Vagina (tissue), 2 donors: ENCODE measurements at places on chromosomes 11 and 22.

DNA sequence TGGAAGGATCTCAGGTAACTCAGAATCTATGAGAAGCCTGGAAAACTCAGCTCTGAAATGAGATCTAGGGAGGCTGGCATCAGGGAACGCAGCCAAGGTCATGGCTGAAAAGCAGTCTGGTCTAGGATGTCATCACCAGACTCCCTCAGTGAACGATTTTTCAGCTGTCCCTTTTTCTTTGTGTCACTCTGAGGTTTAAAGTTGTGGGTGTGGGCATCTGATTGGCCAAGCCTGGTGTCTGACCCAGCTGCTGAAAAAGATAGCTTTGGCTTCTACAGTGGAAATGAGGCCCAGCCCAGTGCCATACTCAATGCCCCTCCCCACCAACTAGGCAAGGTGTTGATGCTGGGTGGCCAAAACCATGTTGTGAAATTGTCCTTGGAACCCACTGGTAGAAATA, 14.5 kb downstream of the RPS3 start:
- no peaks in the 10 kb centered on the region for H3K27me3 ChIP-seq
- H3K4me3 ChIP-seq = no peak overlapping the region
- no peak overlapping the region for H3K27ac ChIP-seq
- H3K4me1 ChIP-seq = no peaks in the 10 kb centered on the region

DNA sequence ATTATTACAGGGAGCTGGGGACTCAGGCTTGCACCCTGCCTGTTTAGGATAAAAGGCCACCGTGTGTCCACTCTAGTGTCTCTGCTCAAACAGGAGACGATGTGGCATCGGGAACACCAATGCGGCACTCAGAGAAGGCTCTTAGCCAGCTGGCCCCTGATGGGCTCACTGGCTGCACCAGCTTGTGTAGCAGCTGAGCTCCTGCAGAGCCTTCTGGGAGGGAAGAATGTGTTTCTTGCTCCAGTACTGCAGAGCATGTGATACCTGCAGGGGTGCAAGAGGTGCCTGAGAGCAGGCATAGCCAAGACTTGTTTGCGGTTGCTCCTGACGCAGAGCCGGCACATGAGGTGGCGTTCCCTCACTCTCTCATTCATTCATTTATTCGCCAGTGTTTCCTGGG, 44.4 kb upstream of the KCNQ1OT1 start:
- no peak overlapping the region for H3K4me3 ChIP-seq
- H3K27me3 ChIP-seq = no peaks in the 10 kb centered on the region
- no peak overlapping the region for H3K27ac ChIP-seq

GRCh38 chr11:130180491-130180890, 20.9 kb downstream of the ST14 start:
- no peak overlapping the region for H3K4me3 ChIP-seq
- DNase-seq = no peak
- no peaks in the 10 kb centered on the region for H3K27me3 ChIP-seq
- H3K4me1 ChIP-seq = peaks cover 42% of the 10 kb centered on the region

- H3K36me3 ChIP-seq = no peaks in the 10 kb centered on the region
- peaks cover 43% of the 10 kb centered on the region for H3K4me1 ChIP-seq
- no peak overlapping the region for H3K27ac ChIP-seq
Observed at GRCh38 chr11:7536100-7536499, 22.3 kb downstream of the PPFIBP2 start.

DNA sequence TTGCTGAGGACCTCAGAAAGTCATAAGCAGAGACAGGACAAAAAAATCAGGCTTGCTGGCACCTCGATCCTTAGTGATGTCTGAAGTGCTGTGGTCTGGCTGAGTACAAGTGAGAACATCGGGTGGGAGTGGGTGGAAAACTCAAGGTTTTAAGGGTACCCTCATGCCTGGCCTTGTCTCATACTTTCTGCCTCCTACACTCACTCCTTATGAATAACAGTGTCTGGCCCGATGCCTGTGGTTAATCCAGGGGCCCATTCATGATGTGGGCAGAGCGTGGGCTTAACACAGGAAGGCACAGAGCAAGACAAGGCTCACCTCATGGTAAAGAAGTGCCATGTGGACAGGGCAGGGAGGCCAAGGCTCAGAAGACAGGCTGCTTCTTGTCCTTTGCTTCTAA, 11.0 kb upstream of the UCP3 start:
- H3K27me3 ChIP-seq = no peaks in the 10 kb centered on the region
- H3K36me3 ChIP-seq = no peaks in the 10 kb centered on the region
- H3K27ac ChIP-seq = no peak overlapping the region
